ENCODE measurements at places on chromosomes 6 and 20. TPM values are rescaled to one million over a fixed set of nuclear protein-coding genes. Genes with fewer than 3 reads are reported as not detected.
A peak's percentile ranks its signal among the peaks of the same experiment; 100 is the strongest.

GRCh38 chr6:44667226-44667625 is 279.7 kb downstream of the CDC5L start:
- peak; percentile 83 for DNase-seq

- no peak for DNase-seq
Measured at GRCh38 chr6:133358574-133359150, 117.5 kb downstream of the EYA4 start.

DNA sequence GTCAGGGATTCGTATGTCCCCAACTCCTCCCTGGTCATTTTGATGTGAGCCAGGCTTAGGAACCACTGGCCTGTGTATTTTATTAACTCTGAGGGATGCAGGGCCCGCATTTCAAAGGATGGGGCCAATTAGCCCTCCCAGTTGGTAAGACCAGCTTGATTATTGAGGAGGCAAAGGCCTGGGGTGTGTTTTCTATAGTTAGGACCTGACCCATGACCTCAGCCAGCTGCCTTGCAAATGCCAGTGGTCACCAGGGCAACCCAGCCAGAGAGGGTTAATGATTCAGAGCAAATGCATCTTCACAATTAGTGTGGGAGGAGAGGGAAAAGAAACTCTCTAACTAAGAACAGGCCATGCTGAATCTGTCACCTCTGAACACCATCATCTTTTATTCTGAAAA is 835.4 kb downstream of the MAFB start:
- peak; percentile 95 for DNase-seq

Gene TRAPPC3L
- total RNA-seq = 0.35 TPM

GRCh38 chr6:36700831-36701230 is 3.2 kb downstream of the RAB44 start:
- no peak for DNase-seq

- no peak for DNase-seq
Measured at GRCh38 chr6:163741743-163742363, 327.3 kb downstream of the QKI start.

GRCh38 chr20:58076405-58076804 is 152.0 kb downstream of the ANKRD60 start:
- DNase-seq = no peak

Gene MAP3K5
- total RNA-seq = 14.2 TPM

Gene SLC44A4
- 0.16 TPM for total RNA-seq

DNA sequence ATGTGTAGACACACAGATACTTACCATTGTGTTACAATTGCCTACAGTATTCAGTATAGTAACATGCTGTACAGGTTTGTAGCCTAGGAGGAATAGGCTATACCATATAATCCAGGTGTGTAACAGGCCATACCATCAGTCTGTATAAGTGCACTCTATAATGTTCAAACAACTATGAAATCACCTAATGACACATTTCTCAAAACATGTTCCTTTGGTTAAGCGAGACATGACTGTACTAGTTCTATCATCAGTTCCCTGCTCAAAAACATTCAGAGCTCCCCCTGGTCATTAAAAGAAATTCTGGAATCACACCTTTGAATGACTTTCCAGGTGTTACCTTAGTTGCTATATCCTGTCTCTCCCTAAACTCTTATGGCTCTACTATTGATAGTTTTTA is 70.4 kb upstream of the SLC2A12 start:
- no peak for DNase-seq

DNA sequence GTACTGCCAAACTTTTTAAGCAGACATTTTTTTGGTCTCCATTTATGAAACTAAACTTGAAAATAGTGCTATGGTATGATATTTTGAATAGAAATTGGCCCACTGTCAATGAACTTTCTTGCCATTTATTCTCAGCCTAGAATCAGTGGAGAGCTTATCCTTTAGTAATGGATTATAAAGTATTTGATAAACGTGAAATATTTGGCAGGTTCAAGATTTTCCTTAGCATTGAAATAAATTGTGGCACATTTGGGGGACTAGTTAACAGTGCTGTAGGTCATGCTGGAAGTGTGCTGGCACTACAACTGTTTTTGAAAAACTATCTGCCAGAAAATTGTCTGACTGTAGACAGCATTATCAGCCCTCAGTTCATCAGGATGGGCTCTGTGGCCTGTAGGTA is 2.1 kb downstream of the PRSS35 start:
- DNase-seq = no peak

GRCh38 chr6:125149256-125150144 is 4.1 kb upstream of the TPD52L1 start:
- peak; percentile 76 for DNase-seq

GRCh38 chr6:73688351-73688750 is 7.7 kb upstream of the CD109 start:
- no peak for DNase-seq

GRCh38 chr6:18249271-18249670 is 15.1 kb downstream of the DEK start:
- no peak for DNase-seq

DNA sequence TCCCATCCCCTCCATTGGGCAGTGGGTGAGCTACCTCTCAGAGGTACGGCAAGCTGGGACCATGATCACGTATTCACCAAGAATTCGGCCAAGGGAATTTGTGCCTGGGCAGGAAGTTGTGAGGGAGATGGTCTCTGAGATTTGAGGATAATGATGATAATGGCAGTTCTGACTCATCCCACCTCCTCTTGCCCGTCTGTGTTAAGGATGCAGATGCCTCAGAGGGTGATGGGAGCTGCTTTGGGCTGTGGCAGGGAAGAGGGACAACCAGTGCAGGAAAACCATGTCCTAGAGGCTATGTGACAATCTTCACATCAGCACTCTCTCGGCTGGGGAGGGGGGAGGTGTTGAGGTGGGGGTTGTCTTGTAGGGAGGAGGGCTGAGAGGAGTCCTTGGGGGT is 4.3 kb downstream of the TGM6 start:
- no peak for DNase-seq

DNA sequence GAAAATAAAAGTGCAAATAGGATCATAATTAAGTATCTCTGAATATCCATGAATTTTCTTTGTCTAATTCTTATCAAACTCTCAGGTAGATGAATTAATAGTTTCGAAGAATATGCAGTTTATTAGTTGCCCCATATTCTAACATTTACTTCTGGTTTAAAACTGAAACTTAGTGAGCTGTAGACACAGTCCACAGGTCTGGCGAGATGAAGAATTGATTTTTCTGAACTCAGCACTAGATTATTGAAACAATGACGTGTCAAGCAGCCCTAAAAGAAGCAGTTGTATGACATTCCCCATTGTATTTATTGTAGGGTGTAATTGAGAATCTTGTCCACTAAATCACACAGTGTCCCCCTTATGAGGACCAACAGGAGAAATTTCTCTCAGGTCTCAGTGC is 407.1 kb downstream of the GRIK2 start:
- DNase-seq = no peak

- DNase-seq = no peak
Measured at GRCh38 chr20:37915434-37915787, 12.5 kb downstream of the VSTM2L start.

DNA sequence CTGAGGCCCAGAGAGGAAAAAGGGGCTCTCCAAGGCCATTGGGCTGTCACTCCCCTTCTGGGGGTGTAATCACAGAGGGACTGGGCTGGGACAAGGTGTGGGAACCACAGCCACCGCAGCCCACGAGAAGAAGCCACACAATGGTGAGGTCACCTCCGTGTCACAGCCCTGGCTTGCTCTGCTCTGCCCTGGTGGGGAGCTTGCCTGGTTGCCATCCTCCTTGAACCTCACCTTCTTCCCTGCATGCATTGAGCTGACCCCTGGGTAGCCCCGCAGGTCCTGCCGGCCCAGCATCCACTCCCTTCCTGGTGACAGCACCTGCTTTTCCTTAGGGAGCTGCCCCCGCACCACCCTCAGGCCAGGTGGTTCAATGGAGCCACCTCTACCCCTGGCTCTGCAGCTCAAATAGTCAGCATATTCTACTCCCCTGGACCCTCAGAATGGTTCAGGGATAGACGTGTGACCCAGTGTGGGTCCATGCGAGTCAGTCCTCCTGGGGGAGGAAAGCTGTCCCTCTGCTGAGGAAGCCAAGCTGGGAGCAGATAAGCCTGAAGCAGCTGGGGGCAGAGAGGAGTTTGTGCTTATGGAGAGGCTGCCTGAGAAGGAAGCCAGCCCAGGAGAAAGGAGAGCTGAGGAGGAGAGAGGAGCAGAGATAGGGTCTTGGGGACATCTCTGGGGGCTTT is 21.3 kb downstream of the RBM38 start:
- DNase-seq = no peak

- peak; percentile 35 for DNase-seq
Measured at GRCh38 chr6:79152269-79152737, 74.2 kb upstream of the PHIP start.

GRCh38 chr6:161094955-161095354 is 103.4 kb downstream of the MAP3K4 start:
- no peak for DNase-seq

- DNase-seq = no peak
Measured at GRCh38 chr6:150025201-150025917, at the start of gene RAET1L. RAET1L (minus strand) TSS chr6:150025532; CDS start chr6:150025471, 61 bp downstream.

GRCh38 chr6:54010340-54011276 is 100.6 kb upstream of the MLIP start:
- peak; percentile 97 for DNase-seq

DNA sequence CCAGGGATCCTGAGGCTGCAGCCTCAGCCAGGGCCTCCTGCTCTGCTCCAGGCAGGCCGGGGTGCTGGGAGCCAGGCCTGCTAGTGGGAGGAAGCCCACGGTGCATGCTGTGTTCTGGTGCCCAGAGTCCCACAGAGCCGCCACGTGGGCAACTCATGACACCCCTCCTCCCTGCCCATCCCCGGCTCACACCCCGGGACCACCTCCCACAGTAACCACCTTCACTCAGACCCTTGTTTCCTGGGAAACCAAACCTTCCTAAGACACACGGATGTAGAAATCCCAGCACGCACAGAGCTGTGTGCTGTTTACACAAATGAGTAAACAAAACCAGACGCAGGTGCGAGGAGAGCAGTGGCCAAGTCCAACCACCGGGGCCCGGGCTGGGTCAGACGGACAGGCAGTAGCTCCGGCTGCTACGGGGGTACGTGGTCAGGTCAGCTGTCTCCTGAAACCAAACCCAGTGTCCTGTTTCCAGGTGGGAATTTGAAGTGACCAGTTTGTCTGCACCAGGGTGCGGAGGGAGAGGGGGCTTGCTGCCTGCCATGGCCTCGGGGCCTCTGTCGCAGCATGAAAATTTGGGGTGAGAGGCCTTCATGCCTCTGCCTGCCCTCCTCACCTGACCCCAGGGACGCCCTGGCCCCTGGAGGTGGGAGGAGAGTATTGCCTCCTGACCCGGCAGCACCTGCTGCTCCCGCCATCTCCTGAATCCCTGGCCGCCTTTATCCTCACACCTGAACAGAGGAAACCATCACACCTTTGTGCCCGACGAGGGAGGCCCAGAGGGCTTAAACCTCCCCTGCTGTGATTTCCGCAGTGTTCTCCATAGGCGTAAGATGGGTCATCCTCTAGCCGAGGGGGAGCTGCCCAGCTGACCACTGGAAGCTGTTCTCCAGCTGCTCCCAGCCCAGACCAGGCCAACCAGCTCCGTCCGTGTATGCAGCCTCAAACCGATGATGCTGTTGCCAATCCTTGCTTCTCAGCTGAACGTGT is 52.0 kb upstream of the SMOC2 start:
- DNase-seq = no peak

- DNase-seq = no peak
Measured at GRCh38 chr20:8116067-8116811, 15.8 kb upstream of the PLCB1 start.

GRCh38 chr6:5946181-5946580 is 60.5 kb downstream of the NRN1 start:
- DNase-seq = no peak

GRCh38 chr6:136093835-136094234 is 156.3 kb downstream of the MTFR2 start:
- DNase-seq = no peak

GRCh38 chr6:85078058-85078457 is 313.7 kb upstream of the TBX18 start:
- peak; percentile 81 for DNase-seq

- peak; percentile 27 for DNase-seq
Measured at GRCh38 chr6:14658886-14659561, 541.5 kb downstream of the CD83 start.

Gene KIAA1755
- 0.57 TPM for total RNA-seq

DNA sequence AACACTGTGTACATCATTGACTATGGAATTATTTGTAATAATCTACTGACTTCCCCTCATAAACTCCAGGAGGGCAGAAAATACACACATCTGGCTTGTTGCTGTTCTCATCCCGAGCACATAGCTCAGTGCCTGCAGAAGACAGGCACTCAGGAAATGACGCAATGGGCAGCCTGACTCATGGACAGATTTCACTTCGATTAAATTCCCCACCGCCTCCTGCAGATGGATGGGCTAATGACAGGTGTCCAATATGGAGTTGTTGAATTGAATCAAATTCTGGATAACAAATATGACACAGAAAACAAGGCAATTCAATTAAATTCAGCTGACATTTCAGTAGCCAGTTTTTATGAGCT is 9.1 kb downstream of the ANKRD60 start:
- peak; percentile 59 for DNase-seq

- no peak for DNase-seq
Measured at GRCh38 chr20:6819599-6819998, 52.1 kb downstream of the BMP2 start.

DNA sequence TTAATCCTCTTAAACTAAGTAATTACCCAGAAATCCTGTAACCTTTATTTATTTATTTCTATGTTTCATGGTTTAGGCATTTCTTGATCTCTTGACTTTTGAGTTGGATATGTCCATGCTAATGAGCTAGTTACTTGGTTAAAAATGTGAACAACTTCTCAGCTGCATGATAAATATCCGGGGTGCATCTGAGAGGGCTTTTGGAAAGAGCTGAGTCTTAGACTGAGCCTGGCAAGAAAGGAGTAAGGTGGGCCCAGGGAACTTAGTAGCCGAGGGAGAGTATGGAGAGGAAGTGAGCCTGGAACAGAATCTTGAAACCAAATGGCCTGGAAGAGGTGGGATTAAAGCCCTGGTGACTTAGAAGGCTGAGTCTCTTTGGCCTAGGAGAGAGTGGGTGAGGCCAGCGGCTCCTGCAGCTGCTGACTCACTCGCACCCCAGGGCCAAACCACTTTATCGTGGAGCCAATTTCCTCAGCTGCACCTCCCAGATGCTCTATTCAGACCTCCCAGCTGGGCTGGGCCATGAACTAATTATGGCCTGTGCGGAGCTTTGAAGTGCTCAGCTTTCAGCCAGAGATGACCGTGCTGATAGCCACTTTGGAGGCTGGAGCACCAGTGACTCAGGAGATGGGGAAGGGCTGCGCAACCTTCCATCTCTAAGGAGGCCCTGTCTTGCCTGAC is 19.1 kb downstream of the TGM3 start:
- peak; percentile 81 for DNase-seq

Gene BANF2
- not detected for total RNA-seq

Data from myocyte (in vitro differentiated cells).